Pons (tissue), 1 donor: ENCODE measurements at places on chromosomes 5 and 9.

GRCh38 chr9:70110194-70111041, 66.8 kb downstream of the MAMDC2 start:
- DNase-seq, result peak; percentile 18

GRCh38 chr9:136787690-136788400, 3.3 kb upstream of the TMEM141 start:
- peak; percentile 88 for DNase-seq

DNA sequence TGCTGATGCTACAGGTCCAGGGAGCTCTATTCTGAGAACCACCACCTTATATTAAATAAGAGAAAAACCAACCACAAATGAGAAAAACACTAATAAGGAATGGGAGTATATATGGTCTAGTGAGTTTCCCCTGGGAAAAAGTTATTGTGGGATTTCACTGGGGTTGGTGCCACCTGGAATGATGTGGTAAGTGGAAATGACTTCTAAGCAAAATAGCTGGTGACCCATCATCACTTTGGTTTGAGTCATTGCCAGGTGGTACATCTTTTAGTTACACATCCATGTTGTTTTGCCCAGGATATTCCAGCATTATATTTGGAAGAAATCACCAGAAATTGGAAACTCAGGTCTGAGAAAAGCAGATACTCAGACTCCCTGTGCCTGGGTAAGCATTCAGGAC, 437.3 kb downstream of the DTWD2 start:
- no peak for DNase-seq

GRCh38 chr5:109695005-109695926, 5.5 kb downstream of the MAN2A1 start:
- DNase-seq, result no peak

GRCh38 chr9:116924462-116925110, 237.5 kb downstream of the TRIM32 start:
- DNase-seq, result no peak

- no peak for DNase-seq
These were observed 239.3 kb downstream of the ARHGEF28 start for GRCh38 chr5:73865315-73865714.

DNA sequence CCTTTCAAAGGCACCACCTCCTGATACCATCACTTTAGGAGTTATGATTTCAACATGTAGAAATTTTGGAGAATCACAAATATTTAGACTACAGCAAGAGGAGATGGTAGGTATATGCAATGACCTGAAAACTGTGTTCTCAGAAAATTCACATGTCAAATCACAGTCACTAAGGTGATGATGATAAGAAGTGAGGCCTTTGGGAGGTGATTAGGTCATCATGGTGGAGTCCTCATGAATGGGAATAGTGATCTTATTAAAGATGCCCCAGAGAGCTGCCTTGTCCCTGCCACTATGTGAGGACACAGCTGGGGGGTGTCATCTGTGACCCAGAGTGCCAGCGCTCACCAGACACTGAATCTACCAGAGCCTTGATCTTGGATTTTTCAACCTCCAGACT, 513.5 kb upstream of the TUSC1 start:
- no peak for DNase-seq
